CD14-positive monocyte (primary cell): ENCODE measurements at places on chromosomes 12 and 14.

- peak; percentile 54 for DNase-seq
Measured at GRCh38 chr12:46556819-46557524, 184.4 kb upstream of the SLC38A2 start.

GRCh38 chr12:94702696-94703095 is 52.3 kb upstream of the TMCC3 start:
- no peak for DNase-seq

- DNase-seq: no peak
Measured at GRCh38 chr12:72071030-72071429, 132.4 kb downstream of the TPH2 start.

DNA sequence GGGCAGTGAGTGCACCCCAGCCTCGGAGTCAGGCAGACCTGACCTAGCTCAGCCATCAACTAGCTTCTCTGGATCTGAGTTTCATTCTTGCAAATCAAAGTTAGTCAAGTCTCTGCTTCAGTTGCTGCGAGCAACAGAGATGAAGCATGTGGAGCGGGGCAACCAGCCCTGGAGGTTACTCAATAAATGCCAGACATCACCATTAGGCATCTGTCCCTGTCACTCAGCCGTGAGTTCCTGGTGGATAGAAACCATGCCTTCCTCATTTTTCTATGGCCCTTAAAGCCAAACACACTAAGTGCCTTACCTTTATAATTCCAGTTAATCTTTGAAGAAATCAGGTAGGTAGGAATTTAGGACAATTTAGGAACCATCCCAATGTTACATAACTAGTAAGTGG is 19.3 kb downstream of the RFX4 start:
- no peak for DNase-seq

GRCh38 chr14:21041676-21042433 is at the start of gene RNASE7:
TSS of gene RNASE7 (plus strand) at chr14:21042362. CDS start at chr14:21042993, 631 bp downstream.
- peak; percentile 47 for DNase-seq

DNA sequence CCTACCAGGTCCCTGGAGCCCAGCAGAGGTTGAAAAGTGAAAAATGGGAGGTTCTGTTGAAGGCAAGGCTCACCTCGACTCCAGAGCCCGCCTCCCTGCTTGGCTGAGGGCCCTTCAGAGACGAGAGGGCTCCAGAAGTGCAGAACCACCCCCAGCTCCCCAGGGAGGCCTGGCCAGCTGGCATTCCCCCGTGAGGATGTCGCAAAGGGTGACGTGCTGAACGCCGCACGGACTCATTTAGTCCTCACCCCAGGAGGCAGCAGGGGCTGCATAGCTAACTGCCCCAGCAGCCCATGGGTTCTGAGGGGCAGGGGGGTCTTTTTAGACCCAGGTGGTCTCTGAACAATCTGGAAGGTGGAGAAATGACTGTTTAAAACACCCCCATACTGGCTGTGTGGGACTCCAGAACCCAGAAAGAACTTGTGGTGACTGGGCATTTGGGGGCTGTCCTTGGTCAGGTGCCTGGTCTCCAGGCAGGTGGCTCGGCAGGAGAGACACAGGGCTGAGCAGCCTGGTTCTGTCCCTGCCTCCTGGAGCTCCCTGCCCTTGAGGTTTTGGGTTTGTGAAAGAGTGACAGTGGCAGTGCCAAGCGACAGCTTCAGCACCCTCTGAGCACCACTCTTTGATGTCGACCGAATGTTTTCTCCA is 32.0 kb downstream of the ANAPC7 start:
- DNase-seq: no peak

DNA sequence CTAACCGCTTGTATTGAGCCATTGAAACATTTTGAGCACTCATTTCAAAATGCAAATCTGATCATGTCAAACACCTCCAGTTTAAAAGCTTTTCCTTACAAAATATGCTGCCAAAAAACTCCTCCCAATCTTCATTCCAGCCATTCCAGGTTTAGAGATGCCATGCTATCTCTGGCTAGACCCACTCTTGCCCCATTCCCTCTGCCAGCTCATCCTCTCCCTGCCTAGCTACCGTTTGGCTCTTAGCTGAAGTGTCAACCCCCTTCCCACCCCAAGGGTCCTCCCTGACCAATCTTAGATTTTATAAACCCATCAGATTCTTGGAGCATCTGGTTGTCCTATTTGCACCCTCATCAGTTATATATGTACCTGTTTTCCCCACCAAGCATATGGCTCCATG is 75.0 kb downstream of the SCAF11 start:
- no peak for DNase-seq

- no peak for DNase-seq
Measured at GRCh38 chr12:8035440-8036010, 3.0 kb downstream of the FOXJ2 start.
